IPS DF 6.9 (cell line): ENCODE measurements at places on chromosomes 13 and 19.

DNA sequence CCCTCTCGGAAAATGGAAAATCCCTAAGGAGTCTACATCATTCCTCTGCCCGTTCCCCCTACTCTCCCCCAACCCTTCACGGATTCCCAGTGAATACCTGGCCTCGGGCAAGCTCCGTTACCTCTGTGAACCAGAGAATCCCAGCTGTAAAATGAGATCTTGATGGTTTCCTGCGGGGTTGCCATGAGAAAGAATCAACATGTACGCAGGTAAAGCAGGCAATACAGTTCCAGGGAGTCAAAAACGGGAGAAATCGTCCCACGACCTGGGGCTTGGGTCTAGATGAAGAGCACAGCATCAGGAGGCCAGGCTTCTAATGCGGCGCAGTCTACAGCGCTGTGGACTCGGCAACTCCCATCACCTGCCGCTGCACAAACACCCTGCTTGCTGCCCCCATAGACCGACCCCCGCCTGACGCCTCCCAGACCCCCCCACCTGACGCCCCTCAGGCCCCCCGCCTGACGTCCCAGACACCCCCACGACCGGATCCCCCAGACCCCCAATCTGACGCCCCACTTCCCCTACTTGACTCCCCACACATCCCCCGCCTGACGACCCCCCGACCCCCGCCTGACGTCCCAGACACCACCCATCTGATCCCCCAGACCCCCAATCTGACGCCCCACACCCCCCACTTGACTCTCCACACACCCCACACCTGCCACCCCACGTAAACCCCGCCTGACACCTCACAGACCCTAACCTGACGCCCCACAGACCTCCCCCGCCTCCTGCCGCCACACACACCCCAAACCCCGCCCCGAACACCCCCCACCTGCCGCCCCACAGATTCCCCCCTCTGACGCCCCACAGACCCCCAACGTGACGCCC lies 680 bp downstream of the LIG4 start:
- no peaks in the 10 kb centered on the region for H3K27me3 ChIP-seq
- H3K27ac ChIP-seq, result no peak overlapping the region
- peak overlapping the region; percentile 61; the same call in 1 of the 2 replicates for H3K4me3 ChIP-seq
- DNase-seq, result no peak

DNA sequence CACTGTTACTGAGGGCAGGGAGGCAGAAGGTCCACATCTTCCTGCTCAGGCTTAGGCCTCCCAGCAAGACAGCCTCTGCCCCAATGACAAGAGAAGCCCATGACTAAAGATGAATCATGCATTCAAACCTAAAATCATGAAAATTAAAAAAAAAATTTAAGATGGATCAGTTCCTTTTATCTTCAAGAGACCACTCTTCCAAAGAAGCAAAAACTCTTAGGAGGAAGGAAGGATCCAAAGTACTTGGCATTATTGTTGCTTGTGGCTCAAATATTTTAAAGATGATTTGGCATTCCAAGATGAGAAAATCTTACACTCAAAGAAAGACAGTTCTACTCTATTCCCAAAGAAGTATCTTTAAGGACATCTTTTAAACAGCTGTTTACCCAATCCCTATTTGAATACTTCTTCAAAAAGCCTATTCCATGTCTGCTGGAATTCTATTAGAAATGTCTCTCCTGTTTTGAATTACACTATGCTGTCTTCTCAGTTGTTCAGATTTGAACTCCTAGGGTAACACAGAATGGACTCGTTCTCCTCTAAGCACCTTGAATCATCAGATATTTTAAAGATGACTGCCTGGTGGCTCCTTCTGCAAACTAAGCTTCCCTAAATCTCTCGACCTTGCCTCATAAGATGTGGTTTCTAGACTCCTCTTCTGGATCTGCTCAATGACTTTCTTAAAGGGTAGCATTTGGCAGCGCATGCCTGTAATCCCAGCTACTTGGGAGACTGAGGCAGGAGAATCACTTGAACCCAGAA lies 7.0 kb downstream of the SERP2 start:
- no peaks in the 10 kb centered on the region for H3K36me3 ChIP-seq
- H3K27me3 ChIP-seq, result no peaks in the 10 kb centered on the region
- peaks cover 1% of the 10 kb centered on the region; the same call in 1 of the 2 replicates for H3K4me1 ChIP-seq
- DNase-seq, result no peak

DNA sequence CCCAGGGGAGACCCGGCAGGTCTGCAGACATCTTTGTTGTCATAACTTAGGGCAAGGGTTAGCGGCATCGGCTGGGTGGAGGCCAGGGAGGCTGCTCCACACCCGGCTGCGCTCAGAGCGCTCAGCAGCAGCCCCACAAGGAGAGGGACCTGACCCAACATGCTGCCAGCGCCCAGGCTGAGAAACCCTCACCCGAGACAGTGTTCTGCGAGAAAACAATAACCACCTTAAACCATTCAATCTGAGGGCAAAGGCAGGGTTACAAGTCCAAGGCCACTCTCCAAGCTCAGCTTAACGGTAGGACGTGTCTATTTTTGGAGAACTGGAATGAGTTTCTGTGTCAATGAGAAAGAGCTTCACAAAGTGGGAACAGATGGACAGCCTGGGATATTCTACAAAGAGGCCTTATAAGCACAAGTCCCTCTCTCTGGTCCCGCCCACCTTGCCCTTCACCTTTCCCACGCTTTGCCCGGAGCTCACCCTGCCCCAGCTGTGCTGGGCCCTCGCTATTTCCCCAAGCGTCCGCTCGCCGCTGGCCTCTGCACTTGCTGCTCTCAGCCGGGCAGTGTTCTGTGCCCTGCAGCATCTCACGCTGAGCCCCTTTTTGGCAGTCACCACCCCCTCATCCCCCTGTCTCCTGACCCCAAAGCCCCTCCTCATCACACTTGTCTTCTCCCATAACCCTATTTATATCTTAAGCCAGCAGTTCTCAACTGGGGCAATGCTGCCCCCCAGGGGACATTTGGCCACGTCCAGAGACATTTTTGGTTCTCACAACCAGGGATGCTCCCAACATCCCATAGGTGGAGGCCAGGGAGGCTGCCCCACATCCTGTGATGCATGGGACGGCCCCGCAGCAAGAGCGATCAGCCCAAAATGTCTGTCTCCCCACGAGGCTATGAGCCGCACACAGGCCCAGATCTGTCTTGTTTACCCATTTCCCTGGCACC lies 17.6 kb downstream of the PPP1R12C start:
- no peak overlapping the region for H3K27ac ChIP-seq
- no peak for DNase-seq
- no peaks in the 10 kb centered on the region for H3K27me3 ChIP-seq

DNA sequence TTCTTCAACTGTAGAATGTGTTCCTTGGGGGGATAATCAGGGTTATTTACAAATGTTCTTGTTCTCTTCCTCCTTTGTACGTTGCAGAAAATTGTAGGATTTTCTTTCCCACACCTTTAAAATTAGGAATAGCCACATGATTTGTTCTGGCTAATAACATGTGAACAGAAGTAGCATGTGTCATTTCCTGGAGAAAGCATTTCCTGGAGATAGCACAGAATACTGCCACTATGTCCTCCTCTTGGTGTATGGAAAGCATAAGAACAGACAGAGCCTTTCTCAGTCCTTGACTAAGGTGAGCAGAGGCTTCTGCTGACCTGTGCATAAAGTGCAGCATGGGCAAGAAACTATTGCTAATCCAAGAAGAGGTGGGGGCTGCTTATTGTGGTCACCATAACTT lies 101.8 kb downstream of the FAM216B start:
- H3K27ac ChIP-seq, result no peak overlapping the region
- no peaks in the 10 kb centered on the region; the same call in 1 of the 2 replicates for H3K27me3 ChIP-seq
- DNase-seq, result no peak
- no peaks in the 10 kb centered on the region for H3K36me3 ChIP-seq
- H3K4me3 ChIP-seq, result no peak overlapping the region
